ENCODE measurements at places on chromosomes 1 and 21.

GRCh38 chr1:113858418-113858817, 13.1 kb downstream of the PTPN22 start:
- no peak overlapping the region for H3K27ac ChIP-seq
- H3K27me3 ChIP-seq = no peaks in the 10 kb centered on the region
- H3K4me1 ChIP-seq = peaks cover 41% of the 10 kb centered on the region
- H3K4me3 ChIP-seq = no peak overlapping the region
- no peak for DNase-seq
- peaks cover 38% of the 10 kb centered on the region for H3K36me3 ChIP-seq

- H3K4me1 ChIP-seq = peaks cover 25% of the 10 kb centered on the region
- H3K36me3 ChIP-seq = peaks cover 48% of the 10 kb centered on the region
- DNase-seq = no peak
- no peak overlapping the region for H3K4me3 ChIP-seq
These were observed 170.4 kb downstream of the TGFBR3 start for GRCh38 chr1:91715416-91716000.

DNA sequence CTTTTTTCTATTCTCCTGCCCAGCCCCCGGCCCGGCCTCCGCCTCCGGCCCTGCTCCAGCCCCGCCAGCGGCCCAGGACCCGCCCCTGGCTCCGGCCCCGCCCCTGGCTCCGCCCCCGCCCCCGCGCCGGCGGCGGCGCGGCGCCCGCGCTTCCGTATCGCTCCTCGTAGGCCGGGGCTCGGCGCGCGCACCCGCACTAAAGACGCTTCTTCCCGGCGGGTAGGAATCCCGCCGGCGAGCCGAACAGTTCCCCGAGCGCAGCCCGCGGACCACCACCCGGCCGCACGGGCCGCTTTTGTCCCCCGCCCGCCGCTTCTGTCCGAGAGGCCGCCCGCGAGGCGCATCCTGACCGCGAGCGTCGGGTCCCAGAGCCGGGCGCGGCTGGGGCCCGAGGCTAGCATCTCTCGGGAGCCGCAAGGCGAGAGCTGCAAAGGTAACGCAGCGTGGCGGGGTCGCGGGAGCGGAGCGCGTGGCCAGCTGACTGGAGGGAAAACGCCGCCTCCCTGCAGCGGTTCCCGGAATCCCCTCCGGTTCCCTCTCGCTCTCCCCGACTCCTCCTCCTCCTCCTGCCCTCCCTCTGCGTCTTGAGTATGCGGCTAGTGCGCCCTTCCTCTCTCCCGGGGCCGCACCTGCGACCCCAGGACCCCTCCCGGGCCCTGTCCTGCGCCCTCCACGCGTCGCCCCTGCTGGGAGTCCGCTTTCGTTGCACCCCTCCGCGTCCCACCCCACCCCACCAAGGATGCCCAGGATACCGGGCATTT, at the start of gene IFNAR2:
Gene IFNAR2 (plus strand): TSS at position 155 of the 761 bp plus-strand sequence. CDS start 11,985 bp downstream, outside the sequence.
- peak; percentile 84 for DNase-seq
- peaks cover 20% of the 10 kb centered on the region for H3K36me3 ChIP-seq
- H3K27ac ChIP-seq = peak within 1 kb of the TSS; percentile 91

DNA sequence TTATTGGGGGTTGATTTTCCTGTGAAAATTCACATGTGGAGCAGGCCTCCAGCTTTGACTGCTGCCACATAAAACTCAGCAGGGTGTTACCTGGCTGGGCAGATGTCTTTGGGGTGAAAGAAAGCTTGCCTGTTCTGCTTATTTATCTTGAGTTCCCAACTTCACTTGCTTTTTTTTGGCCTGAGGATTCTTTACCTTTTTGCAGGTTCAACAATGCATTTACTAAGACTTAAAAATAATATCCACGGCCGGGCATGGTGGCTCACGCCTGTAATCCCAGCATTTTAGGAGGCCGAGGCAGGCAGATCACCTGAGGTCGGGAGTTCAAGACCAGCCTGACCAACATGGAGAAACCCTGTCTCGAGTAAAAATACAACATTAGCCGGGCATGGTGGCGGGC, 509.1 kb downstream of the KIF26B start:
- no peaks in the 10 kb centered on the region for H3K36me3 ChIP-seq
- no peak for DNase-seq
- H3K27ac ChIP-seq = no peak overlapping the region

- H3K36me3 ChIP-seq = no peaks in the 10 kb centered on the region
- H3K27me3 ChIP-seq = peaks cover 1% of the 10 kb centered on the region
- no peaks in the 10 kb centered on the region for H3K4me1 ChIP-seq
- no peak for DNase-seq
- H3K27ac ChIP-seq = no peak overlapping the region
- H3K4me3 ChIP-seq = no peak overlapping the region
These were observed 18.0 kb downstream of the SLC2A7 start for GRCh38 chr1:9008236-9008635.

DNA sequence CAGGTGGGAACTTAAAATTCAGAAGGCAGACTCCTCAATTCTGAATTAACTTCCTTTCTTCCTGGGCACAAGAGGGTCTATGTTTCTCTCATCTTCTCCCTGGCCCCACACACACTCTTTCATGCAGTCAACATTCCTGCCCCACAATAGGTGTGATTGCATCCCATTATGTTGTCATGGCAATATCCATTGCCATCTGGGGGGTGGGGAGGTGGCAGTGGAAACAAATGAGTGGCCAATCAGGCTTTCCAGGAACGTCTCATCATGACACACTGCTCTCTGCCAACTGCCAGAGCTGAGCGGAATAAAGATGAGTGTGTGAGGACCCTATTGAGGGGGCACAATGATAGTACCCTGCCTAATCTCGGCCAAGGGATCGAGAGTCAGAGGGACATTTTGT, 80.4 kb downstream of the KCND3 start:
- peaks cover 12% of the 10 kb centered on the region for H3K4me1 ChIP-seq
- H3K4me3 ChIP-seq = no peak overlapping the region
- H3K36me3 ChIP-seq = no peaks in the 10 kb centered on the region
- DNase-seq = no peak
- H3K27ac ChIP-seq = no peak overlapping the region
- peaks cover 28% of the 10 kb centered on the region for H3K27me3 ChIP-seq

DNA sequence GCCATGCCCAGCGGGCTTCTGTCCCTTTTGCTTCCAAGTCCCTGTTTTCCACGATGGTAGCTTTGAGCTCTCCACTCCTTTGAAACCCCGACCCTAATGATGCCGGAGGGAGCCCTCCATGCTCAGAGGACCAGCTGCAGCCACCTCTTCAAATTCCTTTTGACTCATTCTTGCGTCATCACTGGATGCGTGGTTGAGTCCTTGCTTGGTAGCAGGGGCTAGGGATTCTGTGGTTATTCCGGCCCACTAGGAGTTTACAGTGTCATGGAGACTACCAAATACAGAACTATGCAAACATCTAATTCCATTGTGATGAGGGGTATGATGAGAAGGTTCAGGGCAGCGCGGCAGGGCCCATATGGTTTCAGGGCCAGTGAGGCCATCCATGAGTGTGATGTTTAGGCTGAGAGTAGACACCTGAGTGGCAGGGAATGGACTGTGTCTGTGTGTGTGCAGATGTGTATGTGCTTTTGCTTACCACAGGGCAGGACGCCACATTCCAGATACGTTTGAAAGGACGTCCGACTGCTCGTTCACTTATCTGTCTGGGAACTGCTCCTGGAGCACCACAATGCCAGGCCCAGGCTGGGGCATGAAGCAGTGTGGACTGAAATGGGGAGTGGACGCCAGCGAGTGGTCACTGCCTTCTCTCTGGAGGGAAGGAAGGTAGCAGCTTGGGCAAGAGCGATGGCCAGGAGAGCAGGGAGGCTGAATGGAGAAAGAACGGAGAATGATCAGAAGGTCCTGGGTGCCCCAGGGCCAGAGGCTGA, 30.4 kb upstream of the ZBTB21 start:
- no peaks in the 10 kb centered on the region for H3K4me1 ChIP-seq
- H3K36me3 ChIP-seq = no peaks in the 10 kb centered on the region
- no peak for DNase-seq
- H3K27me3 ChIP-seq = no peaks in the 10 kb centered on the region
- H3K4me3 ChIP-seq = no peak overlapping the region

DNA sequence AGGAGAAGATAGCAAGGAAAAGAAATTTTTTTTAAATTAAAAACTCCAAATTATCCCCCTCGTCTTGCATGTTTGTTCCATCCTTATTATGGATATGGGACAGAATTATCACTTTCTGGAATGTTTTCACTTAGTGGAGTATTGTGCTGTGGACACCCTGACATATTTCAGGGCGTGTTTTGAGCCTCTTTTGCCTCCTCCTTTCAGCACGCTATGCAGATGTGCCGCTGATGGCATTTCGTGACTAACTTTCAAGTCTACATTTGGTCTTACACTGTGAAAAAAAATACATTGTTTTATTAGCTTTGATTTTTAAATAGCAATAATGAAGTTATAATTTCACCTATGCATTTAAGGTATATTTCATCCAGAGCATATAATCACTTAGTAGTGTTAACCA, 738.7 kb downstream of the LTN1 start:
- no peak overlapping the region for H3K27ac ChIP-seq
- H3K4me1 ChIP-seq = no peaks in the 10 kb centered on the region
- no peaks in the 10 kb centered on the region for H3K27me3 ChIP-seq
- H3K36me3 ChIP-seq = no peaks in the 10 kb centered on the region
- DNase-seq = no peak
- H3K4me3 ChIP-seq = no peak overlapping the region

DNA sequence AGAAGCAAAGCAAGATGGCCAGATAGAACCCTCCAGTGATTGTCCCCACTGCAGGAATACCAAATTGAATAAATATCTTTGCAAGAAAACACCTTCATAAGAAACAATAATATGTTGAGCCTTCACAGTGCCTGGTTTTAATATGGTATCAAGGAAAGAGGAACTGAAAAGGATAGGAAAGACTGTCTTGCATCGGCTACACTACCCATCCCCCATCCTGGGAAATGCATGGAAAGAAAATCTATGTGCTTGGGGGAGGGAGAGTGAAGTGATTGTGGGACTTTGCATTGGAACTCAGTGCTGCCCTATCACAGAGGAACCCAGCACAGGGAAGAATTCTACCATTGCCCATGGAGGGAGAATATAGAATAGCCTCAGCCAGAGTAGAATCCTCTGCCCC, 28.6 kb upstream of the AK5 start:
- H3K36me3 ChIP-seq = peaks cover 16% of the 10 kb centered on the region
- DNase-seq = no peak
- no peaks in the 10 kb centered on the region for H3K27me3 ChIP-seq
- H3K4me1 ChIP-seq = no peaks in the 10 kb centered on the region
- H3K27ac ChIP-seq = no peak overlapping the region
- H3K4me3 ChIP-seq = no peak overlapping the region

- H3K27ac ChIP-seq = no peak overlapping the region
- no peaks in the 10 kb centered on the region for H3K27me3 ChIP-seq
- H3K36me3 ChIP-seq = peaks cover 7% of the 10 kb centered on the region
- H3K4me1 ChIP-seq = peaks cover 2% of the 10 kb centered on the region
- no peak for DNase-seq
These were observed 194.6 kb downstream of the GPR52 start for GRCh38 chr1:174642393-174642792.

GRCh38 chr1:15620155-15620545, 2.9 kb downstream of the DDI2 start:
- no peaks in the 10 kb centered on the region for H3K27me3 ChIP-seq
- no peak overlapping the region for H3K4me3 ChIP-seq
- peak overlapping the region; percentile 59 for H3K27ac ChIP-seq
- DNase-seq = no peak
- H3K4me1 ChIP-seq = peaks cover 52% of the 10 kb centered on the region

GRCh38 chr1:244027491-244028145, 23.5 kb upstream of the ZBTB18 start:
- no peaks in the 10 kb centered on the region for H3K27me3 ChIP-seq
- no peaks in the 10 kb centered on the region for H3K36me3 ChIP-seq
- no peaks in the 10 kb centered on the region for H3K4me1 ChIP-seq
- H3K4me3 ChIP-seq = no peak overlapping the region
- no peak overlapping the region for H3K27ac ChIP-seq

DNA sequence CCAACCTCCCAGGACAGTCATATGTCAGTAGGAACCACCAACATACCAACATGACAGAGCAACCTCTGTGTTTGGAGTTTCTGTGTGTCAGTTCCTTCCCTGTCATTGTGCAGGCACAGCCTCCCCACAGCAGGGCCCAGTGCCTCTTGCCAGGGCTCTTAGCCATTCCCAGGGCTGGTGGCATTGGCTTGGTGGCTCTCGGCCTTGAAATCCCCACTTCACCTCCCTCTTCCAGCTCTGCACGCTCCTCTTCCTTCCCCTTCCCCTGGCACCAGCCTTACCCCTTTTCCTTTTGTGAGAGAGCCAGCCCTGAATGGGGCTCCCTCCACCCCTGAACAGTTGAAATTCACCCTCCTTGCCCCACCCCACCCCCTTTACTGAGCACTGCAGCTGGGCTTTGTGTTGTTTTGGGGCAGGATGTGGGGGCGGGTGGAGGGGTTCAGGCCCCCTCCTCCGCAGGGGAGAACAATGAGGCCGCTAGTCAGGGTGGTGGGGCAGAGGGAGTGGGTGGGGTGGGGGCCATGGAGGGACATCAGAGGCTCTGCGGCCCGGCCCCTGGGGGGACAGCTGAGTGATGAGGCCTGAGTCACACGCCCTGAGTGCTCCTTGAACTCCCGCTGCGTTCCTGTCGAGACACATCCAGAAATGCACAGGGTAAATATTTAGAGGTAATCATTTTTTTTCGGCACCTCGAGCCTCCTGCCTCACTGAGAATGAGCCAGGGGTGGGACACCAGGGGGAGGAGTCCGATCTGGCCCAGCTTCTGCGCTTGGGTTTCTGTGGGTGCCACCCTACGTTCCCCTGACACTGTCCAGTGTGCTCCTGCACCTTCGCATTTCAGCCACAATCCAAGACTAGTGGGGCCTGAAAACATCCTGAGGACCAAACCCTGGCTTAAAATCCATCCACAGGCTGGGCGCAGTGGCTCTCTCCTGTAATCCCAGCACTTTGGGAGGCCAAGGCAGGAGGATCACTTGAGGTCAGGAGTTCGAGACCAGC, 28.6 kb downstream of the LGR6 start:
- H3K4me1 ChIP-seq = no peaks in the 10 kb centered on the region
- DNase-seq = no peak
- H3K27me3 ChIP-seq = peaks cover 4% of the 10 kb centered on the region
- H3K36me3 ChIP-seq = no peaks in the 10 kb centered on the region
- no peak overlapping the region for H3K4me3 ChIP-seq

DNA sequence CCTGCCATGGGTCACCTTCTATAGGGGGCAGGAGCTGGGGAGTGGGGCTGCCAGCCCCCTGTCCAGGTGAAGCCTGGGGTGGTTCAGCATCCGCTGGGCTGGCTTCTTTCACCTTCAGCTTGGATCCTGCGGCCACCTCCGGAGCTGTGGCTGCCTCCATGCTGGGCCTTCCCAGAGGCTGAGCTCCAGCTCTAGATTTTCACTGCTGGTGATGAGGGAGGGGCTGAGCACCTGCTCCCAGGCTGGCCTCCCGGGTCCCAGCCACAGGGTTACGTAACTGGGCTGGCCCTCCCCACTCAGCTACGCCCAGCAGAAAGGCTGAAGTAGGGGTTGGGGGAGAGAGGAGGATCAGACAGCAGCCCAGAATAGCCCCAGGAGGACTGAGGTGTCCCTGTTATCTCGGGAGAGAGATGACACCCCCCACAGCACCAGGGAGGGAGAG, at the start of gene MYBPHL:
Gene MYBPHL (minus strand): TSS at position 180 of the 442 bp plus-strand sequence. CDS start 20 bp downstream, at position 160.
- DNase-seq = no peak
- H3K4me1 ChIP-seq = no peaks in the 10 kb centered on the region

Measured in activated CD4-positive, alpha-beta memory T cell treated with anti-CD3 and anti-CD28 coated beads for 36 hours (primary cell).